ENCODE measurements at places on chromosomes 3 and 15.
A peak's percentile ranks its signal among the peaks of the same experiment; 100 is the strongest.

- no peak for DNase-seq
Observed at GRCh38 chr3:160792540-160792939, 36.5 kb downstream of the PPM1L start.

- no peak for DNase-seq
Observed at GRCh38 chr3:190968616-190969015, 106.1 kb upstream of the GMNC start.

DNA sequence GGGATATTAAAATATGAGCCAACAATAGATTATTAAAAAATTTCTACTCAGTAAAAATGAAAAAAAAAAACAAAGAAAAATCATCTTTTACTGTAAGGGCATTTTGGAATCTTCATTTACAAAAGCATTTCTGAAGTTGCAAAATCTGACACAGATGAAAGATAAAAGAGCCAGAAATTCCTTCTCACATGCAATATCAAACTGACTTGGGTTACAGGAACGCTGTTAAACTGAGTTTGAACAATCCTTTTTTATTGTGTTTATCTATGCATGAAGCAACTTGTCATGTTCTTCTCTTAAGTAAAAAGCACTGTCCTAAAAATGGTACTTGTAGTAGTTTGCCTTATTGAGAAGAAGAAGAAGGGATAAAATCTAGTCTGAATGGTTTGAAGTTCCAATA is 468.5 kb upstream of the KCNMB2 start:
- peak; percentile 43 for DNase-seq

- DNase-seq: peak; percentile 66
Observed at GRCh38 chr3:188687389-188687788, 484.4 kb upstream of the TPRG1 start.

GRCh38 chr3:140906785-140907184 is 34.9 kb upstream of the SLC25A36 start:
- no peak for DNase-seq

DNA sequence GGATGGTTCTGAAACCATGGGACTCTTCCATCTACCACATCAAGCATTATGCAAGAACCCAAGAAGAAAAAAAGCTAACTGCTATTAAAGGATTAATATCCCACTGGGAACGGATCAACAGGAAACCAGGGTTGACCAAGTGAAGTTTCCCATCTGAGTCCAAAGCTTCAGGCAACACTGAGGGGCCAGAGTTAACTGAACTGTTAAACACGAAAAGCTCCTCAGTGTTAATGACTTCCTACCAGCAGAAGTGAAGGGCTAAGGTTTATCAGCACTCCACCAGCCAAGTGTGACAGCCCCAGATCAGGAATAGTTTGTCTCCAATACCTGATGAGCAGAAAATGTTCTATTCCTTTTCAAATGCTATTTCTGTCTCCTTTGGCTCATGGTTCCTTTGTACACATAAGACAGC is 36.7 kb downstream of the PTPN9 start:
- no peak for DNase-seq

DNA sequence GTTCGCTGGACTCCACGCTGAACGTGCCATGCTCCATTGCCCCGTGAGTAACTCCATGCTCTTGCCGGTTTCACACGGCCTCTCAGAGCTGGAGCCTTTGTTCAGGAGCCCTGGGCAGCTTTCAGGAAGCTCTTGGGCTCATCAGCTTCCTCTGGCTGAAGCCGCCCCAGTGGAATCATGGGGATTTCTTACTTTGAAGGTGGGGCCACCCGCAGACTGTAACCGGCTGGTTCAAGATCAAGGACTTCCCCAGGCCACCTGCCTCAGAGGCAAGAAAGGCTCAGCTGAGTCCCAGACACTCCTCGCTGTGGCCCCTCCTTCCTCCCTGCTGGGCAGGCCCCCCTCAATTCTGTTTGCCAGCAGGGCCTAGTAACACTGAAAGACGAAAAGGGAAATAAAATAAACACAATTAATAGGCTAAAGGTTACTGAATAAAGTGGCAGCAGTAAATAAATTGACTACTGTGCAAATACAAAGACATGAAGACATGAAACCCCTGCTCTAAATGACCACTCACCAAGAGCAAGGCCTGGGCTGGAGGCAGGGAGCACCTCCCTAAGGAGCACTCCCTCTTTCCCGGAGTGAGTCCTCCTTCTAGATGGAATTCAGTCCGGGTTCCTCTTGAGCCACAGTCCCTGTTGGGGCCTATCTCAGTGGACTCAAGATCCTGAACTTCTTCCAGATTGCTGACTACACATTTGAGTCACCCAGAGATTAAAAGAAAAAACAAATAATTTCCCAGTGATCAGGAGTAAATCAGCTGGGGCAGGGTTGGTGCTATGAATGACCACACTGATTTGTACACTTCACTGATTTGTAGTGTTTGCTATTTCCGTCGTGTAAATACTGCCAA is 51.0 kb downstream of the ZDHHC19 start:
- peak; percentile 84 for DNase-seq

GRCh38 chr3:7272203-7272602 is 411.3 kb downstream of the GRM7 start:
- DNase-seq: no peak

Measured in iris pigment epithelial cell (primary cell).